IMR-90 (cell line): ENCODE measurements at places on chromosomes 5 and 9. TPM values are rescaled to one million over a fixed set of nuclear protein-coding genes. Genes with fewer than 3 reads are reported as not detected.

GRCh38 chr5:67437905-67438845 is 241.6 kb upstream of the CD180 start:
- H3K27ac ChIP-seq: no peak overlapping the region
- H3K27me3 ChIP-seq: no peaks in the 10 kb centered on the region
- H3K4me1 ChIP-seq: no peaks in the 10 kb centered on the region
- no peaks in the 10 kb centered on the region for H3K36me3 ChIP-seq

GRCh38 chr5:91049800-91050199 is 333.3 kb downstream of the ARRDC3 start:
- peaks cover 2% of the 10 kb centered on the region; the same call in 1 of the 2 replicates for H3K4me1 ChIP-seq
- no peaks in the 10 kb centered on the region for H3K27me3 ChIP-seq
- H3K4me3 ChIP-seq: no peak overlapping the region
- no peak overlapping the region for H3K27ac ChIP-seq
- no peaks in the 10 kb centered on the region for H3K36me3 ChIP-seq

Gene PLPP7
- 0.54 and 0.56 TPM in 2 replicates for total RNA-seq

Gene SEMA5A
- 9.9 and 12.5 TPM in 2 replicates for total RNA-seq

Gene BARHL1
- not detected in 2 replicates for total RNA-seq
